Stimulated activated CD4-positive, alpha-beta T cell treated with anti-CD3 and anti-CD28 coated beads, Interleukin-1b, Interleukin-23, amount 100 ng/mL, for 1 hour (primary cell): ENCODE measurements at places on chromosomes 1 and 21.

DNA sequence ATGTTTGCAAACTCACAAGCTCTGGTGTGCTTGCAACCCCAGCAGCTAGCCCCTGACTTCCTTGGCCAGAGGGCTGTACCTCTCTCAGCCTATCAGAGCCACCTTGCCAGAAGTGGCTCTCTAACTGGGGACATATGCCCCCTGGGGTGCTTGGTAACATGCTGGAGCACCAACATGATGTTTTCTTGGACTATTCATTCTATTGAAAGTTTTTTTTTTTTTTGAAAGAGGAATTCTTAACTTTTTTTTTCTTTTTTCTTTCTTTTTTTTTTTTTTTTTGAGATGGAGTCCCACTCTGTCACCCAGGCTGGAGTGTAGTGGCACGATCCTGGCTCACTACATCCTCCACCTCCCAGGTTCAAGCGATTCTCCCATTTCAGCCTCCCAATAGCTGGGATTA is 14.7 kb upstream of the CAPN8 start:
- no peak for DNase-seq

GRCh38 chr1:78586572-78586971 is 33.7 kb upstream of the IFI44L start:
- DNase-seq: no peak

- no peak for DNase-seq
Observed at GRCh38 chr1:4636644-4637380, 17.6 kb upstream of the AJAP1 start.

GRCh38 chr1:211476200-211476849 is 15.6 kb downstream of the RD3 start:
- peak; percentile 61 for DNase-seq

- DNase-seq: no peak
Observed at GRCh38 chr1:60911966-60912697, 170.2 kb upstream of the NFIA start.

- peak; percentile 58 for DNase-seq
Observed at GRCh38 chr1:154998818-154999570, 3.6 kb upstream of the ZBTB7B start.
